ENCODE measurements at places on chromosomes 6 and 20. TPM values are rescaled to one million over a fixed set of nuclear protein-coding genes. Genes with fewer than 3 reads are reported as not detected.
A peak's percentile ranks its signal among the peaks of the same experiment; 100 is the strongest.

The RIMS4 gene
- 2.4 TPM for total RNA-seq

The TP53TG5 gene
- total RNA-seq = 0.69 TPM

The BPIFA1 gene
- not detected for total RNA-seq

GRCh38 chr20:44590980-44591778 is 8.8 kb downstream of the PKIG start:
- DNase-seq = no peak

GRCh38 chr6:11747021-11747420 is 31.6 kb downstream of the ADTRP start:
- DNase-seq = no peak

DNA sequence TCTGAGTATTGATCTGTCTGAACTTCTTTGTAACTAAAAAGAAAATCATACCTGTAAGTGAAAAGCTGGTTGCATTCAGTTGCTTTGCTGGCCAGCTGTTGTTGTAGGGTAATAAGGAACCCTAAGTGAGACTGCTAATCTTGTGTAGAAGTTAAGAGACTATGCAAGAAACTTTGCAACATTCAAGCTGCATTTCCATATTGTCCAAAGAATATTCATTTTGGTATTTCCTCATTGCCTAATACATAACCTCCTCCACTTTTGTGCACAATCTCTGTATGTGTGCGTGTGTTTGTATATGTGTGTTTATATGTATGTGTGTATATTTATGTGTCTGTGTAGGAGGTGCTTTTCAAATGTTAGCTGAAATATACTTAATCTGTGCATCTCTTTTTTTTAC is 414.9 kb downstream of the CDKAL1 start:
- no peak for DNase-seq

GRCh38 chr6:34964564-34964963 is 75.5 kb downstream of the ANKS1A start:
- no peak for DNase-seq

- peak; percentile 67 for DNase-seq
Measured at GRCh38 chr6:21478883-21479539, 114.5 kb upstream of the SOX4 start.

- no peak for DNase-seq
Measured at GRCh38 chr20:59640267-59640666, 35.9 kb downstream of the PHACTR3 start.

The PLA2G7 gene
- total RNA-seq = 2.7 TPM

- no peak for DNase-seq
Measured at GRCh38 chr6:90158936-90159335, 137.7 kb downstream of the BACH2 start.

- no peak for DNase-seq
Measured at GRCh38 chr6:3758842-3759144, 7.3 kb upstream of the PXDC1 start.

GRCh38 chr20:9235518-9235917 is 166.6 kb downstream of the PLCB4 start:
- DNase-seq = no peak

DNA sequence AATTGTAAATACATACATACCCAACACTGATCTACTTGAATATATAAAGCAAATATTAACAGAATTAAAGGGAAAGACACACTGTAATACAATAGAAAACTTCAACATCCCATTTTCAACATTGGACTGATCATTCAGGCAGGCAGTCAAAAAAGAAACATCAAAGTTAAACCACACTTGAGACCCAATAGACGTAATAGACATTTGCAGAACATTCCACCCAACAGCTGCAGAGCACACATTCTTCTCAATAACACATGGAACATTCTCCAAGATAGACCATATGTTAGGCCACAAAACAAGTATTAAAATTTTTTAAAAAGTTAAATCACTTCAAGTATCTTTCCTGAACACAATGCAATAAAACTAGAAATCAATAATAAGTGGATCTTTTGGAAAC is 698.2 kb downstream of the COL12A1 start:
- no peak for DNase-seq

The PHF3 gene
- 124 TPM for total RNA-seq

The C6orf58 gene
- not detected for total RNA-seq

DNA sequence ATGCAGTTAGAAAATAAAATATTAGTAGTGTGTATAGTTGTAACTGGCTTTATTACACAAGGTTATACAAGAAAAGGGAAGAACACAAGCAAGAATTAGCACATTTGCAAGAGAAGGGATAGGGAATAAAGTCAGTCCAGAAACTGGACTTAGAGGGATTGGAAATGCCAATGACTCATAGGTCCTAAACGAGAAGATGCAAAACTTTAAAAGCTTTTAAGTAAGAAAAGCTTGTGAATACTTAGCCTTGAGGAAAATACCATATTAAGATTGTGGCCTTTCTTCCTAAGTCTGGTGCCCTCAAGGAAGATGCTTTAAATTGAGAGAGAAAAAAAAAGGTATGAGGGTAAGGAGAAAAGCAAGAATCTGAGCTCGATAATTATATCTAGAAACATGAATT is 102.3 kb upstream of the MCHR2 start:
- no peak for DNase-seq

GRCh38 chr6:1130709-1131108 is 181.2 kb upstream of the FOXQ1 start:
- DNase-seq = no peak

DNA sequence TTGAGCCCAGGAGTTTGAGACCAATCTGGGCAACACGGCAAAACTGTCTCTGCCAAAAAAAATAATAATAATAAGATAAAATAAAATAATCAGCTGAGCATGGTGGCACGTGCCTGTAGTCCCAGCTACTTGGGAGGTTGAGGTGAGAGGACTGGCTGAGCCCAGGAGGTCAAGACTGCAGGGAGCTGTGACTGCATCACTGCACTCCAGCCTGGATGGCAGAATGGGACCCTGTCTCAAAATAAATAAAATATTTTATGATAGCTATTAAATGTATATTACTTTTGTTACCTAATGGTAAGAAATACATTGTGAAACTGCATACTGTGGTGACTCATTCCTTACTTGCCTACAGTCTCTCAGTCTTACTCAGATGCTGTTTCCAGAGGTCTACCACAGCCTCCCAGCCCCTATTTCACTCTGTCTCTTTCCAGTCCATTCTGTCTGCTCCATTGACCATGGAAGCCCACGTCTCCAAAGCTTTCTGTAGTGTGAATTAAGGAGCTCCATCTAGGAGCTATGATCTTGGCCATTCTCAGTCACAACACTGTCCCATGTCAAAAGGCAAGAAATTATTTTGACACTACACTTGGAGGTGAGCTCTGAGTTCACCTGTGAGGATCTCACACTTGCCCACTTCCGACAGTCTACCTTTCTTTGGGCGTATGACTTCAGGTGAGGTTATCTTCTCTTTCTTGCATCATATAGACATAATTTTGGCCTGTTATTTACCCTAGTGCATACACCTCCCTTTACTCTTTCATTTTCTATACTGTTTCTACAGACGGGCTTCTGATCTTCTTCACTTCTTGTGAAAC is 22.4 kb upstream of the SNX9 start:
- no peak for DNase-seq

DNA sequence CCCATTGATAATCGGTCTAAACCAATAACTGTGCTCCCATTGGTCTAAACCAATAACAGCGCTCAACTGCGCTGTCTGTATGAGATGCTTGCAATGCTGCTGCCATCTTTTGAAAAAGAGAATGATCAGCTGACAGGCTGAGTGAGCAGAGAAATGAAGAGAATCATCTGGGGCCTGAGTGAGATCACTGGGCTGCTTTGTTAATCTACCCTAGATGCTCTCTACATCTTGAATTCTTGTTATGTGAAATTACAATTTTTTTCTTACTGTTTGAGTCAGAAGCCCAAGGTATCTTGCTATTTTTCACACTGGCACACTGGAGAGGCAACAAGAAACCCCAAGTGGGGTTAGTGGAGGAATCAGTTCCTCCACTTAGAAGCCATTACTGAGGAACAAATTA is 91.5 kb upstream of the GCM1 start:
- no peak for DNase-seq

- DNase-seq = peak; percentile 37
Measured at GRCh38 chr6:129709196-129709768, 695 bp downstream of the ARHGAP18 start.

The NFATC2 gene
- 8.8 TPM for total RNA-seq

GRCh38 chr6:156924246-156924645 is 147.1 kb downstream of the ARID1B start:
- no peak for DNase-seq

The TRIM10 gene
- total RNA-seq = 0.42 TPM

GRCh38 chr6:14921170-14921569 is 324.7 kb upstream of the JARID2 start:
- no peak for DNase-seq

GRCh38 chr20:33731693-33732165 is at the start of gene ZNF341:
TSS of gene ZNF341 (plus strand) at chr20:33731996. CDS start at chr20:33732022, 26 bp downstream.
- no peak for DNase-seq

DNA sequence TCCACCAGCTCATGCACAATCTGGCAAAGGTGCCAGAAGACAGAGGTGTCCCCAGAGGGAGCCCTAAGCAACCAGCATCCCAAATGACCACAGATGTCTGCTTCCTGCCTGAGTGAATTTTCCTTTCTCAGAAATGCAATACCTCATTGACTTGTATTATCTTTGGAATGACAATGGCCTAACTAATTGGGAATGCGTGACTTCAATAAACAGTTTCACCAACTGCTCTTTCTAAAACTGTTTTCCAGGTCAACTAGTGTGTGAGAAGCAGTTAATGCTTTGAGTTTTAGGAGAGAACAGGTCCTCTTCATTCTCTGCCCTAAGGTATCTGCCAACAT is 108.9 kb upstream of the SNX9 start:
- DNase-seq = no peak

DNA sequence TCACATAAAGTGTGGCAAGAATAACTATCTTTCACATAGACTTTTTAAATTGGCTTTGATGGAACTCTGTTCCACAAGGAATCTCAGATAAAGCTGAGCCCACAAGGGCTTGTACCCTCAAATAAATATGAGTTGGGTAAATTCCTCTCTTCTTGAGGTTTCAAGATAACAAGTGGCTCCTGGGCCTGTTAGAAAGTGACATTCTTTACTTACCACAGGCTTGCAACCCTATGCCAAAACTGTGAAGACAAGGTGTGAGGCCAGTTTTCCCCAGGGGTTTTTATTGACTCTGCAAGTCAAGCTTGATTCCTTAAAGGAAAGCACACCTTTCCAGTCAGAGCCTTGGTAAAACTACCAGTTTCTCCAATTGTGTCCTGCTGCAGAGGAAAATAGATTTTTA is 664.8 kb upstream of the GJE1 start:
- no peak for DNase-seq

The BMP5 gene
- 78.7 TPM for total RNA-seq

DNA sequence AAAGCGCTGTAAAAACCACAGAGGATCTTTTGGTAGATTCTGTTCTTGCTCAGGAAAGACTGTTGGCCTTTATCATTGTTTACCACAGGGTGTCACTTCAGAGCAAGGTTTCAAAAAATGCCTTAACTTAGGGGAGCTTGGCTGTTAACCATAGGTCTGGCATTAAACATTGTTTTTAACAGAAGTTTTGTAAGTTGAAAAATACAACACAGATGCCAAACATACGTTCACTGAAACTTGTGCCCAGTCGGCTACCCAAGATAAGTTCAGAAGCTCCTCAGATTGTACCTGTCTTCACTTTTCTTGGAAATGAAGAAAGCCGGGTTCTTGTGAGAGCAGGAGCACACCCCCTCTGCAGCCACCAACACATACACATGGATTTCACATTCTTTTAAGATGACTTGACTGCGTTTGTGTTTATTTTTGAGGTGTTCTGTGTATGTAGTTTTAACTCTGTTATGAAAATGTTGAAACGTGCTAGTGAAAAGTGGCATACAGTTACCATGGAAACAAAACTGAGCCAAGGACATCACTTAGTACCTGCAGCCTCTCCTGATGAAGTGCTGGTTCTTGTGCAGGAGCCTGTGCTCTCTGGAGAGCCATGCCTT is 64.9 kb downstream of the SYCP2L start:
- DNase-seq = no peak

GRCh38 chr20:52552181-52552872 is 360.7 kb upstream of the ZFP64 start:
- no peak for DNase-seq

The OR2J3 gene
- not detected for total RNA-seq

DNA sequence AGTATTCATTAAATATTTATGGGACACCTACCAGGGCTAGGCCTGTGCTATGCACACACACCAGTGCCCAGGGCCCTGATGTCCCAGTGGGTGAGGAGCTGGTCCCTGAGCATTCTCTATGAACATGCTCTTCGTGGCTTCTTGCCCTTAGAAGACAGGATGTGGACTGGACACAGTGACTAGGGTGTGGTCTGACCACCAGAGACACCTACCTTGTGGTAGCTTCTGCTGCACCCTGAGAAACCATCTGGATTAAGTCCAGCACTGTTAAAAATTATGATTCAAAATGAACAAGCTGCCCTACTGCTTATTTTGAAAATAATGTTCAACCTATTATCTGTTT is 112.9 kb upstream of the RPS6KA2 start:
- DNase-seq = no peak

DNA sequence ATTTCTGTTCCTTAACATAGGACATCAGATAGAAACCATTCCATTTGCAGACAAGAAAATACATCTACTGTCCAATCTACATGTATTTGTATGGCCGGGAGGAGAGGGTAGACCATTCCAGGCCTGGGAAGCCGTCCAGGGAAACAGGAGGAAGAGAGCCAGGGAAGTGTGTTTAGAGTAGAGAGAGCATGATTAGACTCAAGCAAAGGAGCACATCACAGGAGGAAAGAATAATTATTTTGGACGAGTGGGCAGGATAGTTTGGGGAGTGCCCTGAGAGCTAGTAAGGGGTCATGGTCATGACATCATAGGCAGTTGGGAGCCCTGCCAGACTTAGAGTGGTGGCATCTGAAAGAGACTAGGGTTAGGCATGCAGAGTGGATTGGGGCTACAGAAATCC is 250.0 kb downstream of the HIVEP2 start:
- no peak for DNase-seq

GRCh38 chr6:124722141-124722878 is 239.9 kb upstream of the RNF217 start:
- DNase-seq = no peak

DNA sequence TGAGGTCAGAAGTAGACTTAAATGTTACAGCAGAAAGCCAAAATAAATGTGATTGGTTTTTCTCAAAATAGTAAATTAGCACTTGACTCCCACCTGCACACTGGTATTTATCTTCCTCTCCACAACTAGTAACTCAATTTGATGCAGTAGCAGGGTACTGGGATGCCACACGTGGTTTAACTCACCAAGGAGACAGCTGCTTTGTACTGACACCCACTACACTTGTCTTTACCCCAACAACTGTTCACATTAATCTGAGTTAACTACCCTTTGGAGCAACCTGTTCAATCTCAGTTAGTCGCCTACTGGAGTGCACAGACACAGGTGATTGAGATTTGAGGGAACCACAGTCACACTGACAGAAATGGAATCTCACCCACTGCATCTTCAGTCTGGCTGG is 242.1 kb downstream of the PRKN start:
- no peak for DNase-seq
